ENCODE measurements at places on chromosomes 2 and 18.

- no peak for DNase-seq
Observed at GRCh38 chr2:23586741-23587306, 201.8 kb downstream of the KLHL29 start.

- DNase-seq = no peak
Observed at GRCh38 chr2:179332903-179333302, 68.3 kb upstream of the SESTD1 start.

GRCh38 chr2:128797533-128797932, 478.9 kb upstream of the HS6ST1 start:
- no peak for DNase-seq

DNA sequence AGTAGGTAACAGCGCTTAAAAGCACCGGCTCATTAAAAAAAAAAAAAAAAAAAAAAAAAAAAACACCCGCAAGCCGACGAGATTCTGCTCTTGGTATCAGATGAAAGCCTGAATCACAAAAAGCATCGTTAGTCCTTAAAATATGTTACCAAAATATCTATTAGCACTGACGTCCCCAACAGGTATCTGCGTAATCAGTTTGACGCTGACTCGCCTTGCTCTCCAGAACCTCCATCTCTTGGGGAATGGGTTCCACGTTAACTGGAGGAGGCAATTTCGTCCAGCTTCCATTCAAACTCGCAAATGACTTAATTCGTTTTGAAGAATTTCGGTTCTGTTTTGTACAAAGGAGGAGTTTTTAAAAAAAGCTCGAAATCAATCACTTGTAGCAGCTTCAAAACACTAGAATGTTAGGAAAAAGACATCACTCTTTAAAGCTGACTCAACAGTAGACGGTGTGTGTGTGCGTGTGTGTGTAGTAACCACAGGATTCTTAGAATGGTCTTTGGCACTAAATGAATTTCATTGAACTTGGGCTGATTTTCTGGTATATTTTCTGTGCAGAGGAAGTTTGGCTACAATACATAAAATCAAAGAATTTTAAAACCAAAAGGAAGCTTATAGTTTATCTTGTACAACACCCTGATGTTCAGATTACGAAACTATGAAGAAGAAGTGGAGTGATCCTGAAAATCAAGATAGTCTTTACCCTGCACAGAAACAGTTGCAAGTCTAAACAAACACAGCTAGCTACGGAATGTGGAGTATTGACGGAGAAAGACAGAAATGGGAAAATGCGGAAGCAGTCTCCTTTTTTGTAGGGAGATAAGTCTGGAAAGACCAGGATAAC, 1.1 kb upstream of the PGAP1 start:
- peak; percentile 25 for DNase-seq

DNA sequence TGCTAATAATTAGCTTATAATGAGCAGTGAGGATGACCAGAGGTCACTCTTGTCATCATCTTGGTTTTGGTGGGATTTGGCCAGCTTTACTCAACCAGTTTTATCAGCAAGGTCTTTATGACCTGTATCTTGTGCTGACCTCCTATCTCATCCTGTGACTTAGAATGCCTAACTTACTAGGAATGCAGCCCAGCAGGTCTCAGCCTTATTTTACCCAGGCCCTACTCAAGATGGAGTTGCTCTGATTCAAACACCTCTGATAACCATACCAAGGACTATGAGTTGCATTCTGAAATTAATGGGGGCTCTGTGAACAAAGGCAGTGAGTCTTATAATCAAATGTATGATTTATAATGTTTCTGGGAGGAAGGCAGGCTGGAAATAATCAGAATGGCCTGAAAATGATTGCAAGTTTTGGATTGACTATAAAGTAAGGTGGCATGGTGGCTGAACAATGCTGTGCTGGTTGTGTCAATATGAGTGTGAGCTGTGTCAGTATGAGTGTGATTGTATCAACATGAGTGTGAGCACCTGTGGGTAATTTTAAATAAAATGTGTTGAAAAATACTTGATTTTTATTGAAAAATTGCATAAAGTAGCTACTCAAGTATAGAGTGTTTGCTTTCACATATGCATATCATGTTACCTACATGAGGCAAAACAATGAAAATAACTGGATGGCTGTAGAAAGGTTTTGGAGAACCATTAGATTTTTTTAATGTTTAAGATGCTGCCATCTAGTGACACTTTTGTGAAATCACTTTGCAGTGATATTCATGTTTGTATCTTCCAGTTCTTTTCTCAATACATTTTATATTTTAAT, 103.0 kb downstream of the KYNU start:
- DNase-seq = no peak

DNA sequence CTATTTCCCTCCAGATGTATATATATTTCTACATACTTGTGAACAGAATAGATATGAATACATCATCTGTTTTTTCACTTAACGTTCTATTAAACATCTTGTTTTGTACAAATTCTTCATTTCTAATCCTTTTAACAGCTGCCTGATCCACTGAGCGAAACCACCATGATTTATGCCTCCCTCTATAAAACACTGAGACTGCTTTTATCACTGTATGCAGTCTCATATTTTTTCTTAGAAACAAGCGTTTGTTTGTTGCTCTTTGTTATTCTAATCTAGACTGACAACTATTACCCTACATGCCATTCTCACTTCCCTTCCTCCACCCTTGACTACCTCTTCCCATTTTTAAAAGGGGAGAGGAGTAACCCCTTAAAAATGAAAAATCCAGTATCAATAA, 88.2 kb downstream of the DTNB start:
- no peak for DNase-seq

- DNase-seq = no peak
Observed at GRCh38 chr2:28193630-28194403, 198.8 kb upstream of the FOSL2 start.

- DNase-seq = no peak
Observed at GRCh38 chr2:235319095-235319494, 174.7 kb upstream of the AGAP1 start.

DNA sequence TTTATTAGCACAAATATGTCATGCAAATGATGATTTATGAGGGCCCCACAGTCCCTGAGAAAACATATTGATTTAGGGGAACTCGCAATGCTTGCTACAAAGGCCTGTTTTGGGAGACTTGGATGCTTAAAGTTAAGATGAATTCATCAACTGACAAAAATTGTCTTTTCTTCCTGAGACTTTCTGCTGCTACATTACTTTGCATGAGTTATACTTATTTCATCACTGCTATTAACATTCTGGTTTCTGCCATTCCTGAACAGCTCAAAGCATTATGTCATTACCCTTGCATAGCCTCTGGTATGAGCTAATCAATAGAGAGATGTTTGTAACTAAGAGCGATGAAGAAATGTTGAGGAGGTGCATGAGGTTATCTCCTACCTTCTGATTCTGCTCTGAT, 74.4 kb downstream of the SOX11 start:
- no peak for DNase-seq

- no peak for DNase-seq
Observed at GRCh38 chr2:11652553-11652952, 17.4 kb downstream of the NTSR2 start.

- DNase-seq = no peak
Observed at GRCh38 chr2:165660361-165660760, 133.7 kb downstream of the GALNT3 start.

DNA sequence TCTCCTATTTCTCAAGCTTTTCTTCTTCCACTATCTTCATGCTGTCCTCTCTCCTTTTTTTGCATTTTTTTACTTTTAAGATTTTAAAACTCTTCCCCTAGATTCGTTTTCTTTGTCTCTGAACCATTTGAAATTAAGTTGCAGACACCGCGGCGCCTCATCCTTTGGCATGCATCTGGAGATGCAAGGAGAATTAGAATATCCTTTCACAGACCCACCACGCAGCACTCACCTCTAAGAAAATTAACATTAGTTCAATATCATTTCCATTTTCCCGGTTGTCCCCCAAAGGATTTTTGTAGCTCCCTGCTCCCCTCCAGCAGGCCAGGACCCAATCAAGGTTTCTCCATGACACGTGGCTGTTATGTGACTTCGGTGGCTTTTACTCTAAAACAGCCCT, 88.8 kb downstream of the C1QL2 start:
- DNase-seq = no peak

DNA sequence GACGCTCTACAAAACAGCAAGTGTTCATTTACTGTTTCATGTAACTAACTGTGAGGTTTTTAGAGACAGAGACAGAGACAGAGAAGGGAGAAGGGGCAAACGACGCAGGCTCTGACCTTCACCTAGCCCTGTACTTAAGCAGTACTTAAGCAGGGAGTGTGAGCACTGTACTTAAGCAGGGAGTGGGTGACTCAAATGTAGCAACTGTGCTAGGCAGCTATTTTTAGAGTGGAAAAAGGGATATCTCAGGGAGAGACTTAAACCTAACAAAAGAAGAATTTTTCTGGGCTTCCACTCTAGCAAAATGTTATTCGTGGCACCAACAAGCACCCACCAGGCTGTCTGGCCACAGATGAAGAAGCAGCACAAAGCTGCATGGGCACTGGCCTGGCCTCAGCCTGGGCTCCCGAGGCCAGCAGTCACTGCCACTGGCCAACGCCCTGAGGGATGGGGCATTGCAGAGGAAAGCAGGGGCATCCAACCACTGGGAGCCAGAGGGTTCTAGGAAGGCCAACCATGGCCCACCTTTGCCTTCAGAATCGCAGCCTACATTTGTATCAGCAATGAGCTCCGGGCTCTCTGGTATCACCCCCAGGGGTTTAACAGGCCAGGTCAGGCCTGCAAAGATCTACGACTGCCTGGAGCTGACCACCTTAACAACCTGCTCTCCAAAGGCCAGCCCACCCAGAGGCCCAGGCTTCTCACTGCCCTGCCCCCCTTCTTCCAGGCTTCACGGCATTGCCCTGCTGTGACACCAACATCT, 154.3 kb downstream of the TTC32 start:
- DNase-seq = no peak

DNA sequence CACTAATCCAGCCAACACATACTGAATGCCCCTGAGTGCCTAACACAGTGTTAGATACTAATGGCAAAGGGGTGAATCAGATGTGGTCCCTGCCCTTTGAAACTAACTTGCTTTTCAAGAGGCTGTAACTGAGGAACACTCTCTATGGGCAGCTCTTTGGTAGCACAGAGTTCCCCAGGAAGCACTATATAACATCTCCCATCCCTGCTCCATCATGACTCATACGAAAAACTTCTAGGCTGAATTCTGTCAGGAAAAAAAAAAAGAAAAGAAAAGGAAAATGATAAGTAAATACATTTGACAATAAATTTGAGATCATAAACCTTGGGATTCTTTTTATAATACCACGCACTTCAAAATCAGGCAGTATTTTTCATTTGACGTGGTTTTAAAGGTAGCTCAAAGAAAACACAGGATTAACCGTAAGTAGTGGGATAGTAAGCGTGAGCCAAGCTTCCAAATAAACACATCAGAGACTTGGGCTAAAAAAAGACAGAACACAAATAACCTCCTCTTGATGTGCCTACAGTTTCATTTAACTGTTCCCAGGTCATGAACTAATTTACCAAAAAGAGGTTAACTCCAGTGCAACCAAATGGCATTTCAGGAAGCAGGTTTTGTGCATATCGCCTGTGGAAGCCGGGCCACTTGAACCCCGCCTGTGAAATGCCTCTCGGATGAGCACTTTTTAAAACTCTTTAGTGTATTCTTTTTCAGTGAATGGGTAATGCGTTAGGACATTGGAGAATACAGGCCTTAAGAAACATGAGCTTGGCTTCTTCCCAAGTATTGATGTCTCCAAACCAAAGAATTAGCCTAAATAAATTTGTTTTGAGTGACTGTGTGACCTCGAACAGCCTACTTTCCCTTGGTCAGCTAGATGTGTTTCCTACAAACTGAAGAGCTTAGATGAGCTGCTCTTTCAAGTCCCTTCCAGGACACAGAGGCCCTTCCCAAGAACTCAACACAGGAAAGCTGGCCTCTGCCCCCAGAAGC, 42.0 kb downstream of the RDH14 start:
- DNase-seq = no peak

- DNase-seq = peak; percentile 47
Observed at GRCh38 chr2:160492401-160493226, 993 bp downstream of the RBMS1 start.

GRCh38 chr2:102217032-102217431, 30.2 kb downstream of the IL1RL2 start:
- no peak for DNase-seq

DNA sequence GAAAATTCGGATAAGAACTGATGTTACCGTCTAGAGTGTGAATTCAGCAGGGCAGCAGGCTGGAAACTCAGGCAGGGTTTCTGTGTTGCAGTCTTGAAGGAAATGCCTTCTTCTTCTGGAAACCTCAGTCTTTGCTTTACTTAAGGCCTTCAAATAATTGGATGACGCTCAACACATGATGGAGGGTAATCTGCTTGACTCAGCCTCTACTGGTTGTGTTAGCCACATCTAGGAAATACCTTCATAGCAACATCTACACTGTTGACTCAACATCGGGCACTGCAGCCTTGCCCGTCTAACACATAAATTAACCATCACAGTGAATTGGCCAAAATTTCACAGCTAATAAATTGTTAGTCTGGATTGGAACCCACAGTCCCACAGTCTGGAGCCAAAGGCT, 37.2 kb downstream of the YPEL5 start:
- no peak for DNase-seq

DNA sequence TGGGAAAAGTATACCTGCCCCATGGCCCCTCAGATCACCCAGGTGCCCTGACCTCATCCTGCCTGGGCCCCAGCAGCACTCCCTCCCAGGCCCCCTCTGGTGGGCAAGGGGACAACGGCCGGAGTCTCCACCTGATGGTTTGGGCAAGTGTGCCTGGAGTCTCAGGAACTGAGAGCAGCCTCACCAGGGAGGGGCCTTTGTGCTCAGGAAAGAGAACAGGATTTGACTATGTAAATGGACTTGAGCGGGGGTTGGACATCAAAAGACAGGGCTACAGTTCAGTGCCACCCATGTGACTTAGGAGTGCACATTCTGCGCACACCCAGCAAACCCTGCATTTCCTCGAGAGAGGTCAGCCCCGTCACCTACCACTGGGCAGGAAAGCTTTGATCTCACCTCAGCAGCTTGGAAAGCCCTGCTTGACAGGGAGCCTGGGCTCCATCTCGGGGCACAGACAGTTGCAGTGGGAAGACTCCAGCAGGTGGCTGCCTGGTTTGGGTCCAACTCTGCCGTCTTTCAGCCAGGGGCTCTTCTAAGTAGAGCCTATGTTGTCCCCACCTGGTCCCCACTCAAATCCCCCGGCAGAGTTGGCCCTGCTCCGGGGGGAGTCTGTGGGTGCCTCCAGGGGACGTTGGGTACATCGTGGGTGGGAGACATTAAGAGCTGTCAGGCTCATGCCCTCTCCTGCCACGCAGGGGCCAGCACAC, 3.3 kb downstream of the INPP5D start:
- DNase-seq = no peak

- DNase-seq = no peak
Observed at GRCh38 chr2:42882756-42883155, 90.4 kb upstream of the HAAO start.
